NCI-H1930 (cell line): ENCODE measurements at places on chromosomes 5 and 9.

GRCh38 chr9:114487607-114488300 is 17.5 kb downstream of the WHRN start:
- peak; percentile 41 for DNase-seq

GRCh38 chr9:17776735-17777134 is 197.9 kb downstream of the SH3GL2 start:
- DNase-seq: no peak

GRCh38 chr5:172144931-172145869 is 42.8 kb downstream of the STK10 start:
- no peak for DNase-seq

- no peak for DNase-seq
These were observed 21.9 kb downstream of the IER5L start for GRCh38 chr9:129156163-129156562.

GRCh38 chr5:54944364-54944763 is 41.0 kb downstream of the ESM1 start:
- DNase-seq: no peak

DNA sequence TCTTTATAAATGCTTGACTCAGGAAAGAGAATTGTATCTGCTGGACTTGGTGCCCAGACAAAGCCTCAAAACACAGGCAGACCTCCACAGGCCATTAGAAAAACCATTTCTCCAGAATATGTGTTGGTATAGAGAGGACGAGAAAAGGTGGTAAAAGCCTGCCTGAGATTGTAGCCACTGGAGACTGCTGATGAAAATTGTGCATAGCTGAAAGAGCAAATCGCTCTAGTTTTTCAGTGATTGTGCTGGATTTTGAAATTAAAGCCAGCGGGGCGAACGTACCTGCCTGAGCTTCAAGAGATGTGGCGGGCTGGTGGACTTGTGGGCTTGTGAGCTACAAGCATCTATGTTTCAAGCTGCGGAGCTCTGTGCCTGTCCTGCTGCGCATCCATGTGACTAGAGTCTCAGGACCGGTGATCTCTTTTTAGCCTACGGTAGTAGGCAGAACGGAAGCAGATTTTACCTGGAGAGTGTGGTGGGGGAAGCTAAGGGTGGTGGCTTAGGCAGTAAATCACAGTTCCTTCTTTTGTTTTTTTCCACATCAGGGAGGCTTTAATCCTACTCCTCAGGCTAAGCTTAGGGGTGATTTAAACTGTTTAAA is 193.6 kb downstream of the SREK1 start:
- no peak for DNase-seq

DNA sequence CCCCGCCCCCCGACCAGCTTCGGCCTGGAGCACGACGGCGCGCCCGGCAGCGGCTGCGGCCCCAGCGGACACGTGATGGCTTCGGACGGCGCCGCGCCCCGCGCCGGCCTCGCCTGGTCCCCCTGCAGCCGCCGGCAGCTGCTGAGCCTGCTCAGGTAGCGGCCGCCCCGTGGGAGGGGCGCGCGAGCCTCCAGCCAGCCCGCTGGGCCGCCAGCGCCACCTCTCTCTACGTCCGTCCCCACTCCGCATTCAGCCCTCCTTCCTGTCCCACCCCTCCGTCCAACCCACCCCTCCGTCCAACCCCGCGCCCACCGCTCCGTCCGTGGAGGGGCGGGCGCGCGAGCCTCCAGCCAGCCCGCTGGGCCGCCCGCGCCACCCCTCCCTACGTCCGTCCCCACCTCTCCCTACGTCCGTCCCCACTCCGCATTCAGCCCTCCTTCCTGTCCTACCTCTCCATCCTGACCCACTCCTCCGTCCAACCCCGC is 6.5 kb downstream of the ADAMTS13 start:
- DNase-seq: peak; percentile 55

- DNase-seq: no peak
These were observed 9.7 kb downstream of the MPDZ start for GRCh38 chr9:13269589-13270452.

GRCh38 chr5:51968756-51969155 is 585.5 kb downstream of the ISL1 start:
- DNase-seq: no peak

GRCh38 chr9:121836366-121836885 is 185.0 kb downstream of the DAB2IP start:
- no peak for DNase-seq

- peak; percentile 76 for DNase-seq
These were observed at the start of gene PTPRD for GRCh38 chr9:10612641-10613398. Gene PTPRD, minus strand, starts transcription at chr9:10613002.

DNA sequence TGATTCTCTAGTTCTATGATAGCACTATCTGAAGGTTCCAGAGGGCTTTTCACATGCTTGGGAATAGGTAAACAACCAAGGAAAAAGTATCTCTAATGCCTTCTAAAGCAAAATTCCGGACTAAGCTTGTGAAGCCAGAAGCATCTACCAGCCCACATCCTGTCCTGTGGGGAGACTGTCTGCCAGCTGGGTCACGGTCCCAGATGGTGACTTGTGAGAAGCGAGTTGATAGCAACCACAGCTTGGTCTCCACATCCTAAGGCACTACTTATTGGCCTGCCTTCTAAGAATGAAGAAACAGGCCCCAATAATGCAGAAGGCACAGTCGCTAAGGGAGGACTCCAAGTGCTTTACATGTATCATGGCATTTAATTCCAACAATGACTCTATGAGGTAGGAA is 184.1 kb upstream of the ADRA1B start:
- DNase-seq: no peak

DNA sequence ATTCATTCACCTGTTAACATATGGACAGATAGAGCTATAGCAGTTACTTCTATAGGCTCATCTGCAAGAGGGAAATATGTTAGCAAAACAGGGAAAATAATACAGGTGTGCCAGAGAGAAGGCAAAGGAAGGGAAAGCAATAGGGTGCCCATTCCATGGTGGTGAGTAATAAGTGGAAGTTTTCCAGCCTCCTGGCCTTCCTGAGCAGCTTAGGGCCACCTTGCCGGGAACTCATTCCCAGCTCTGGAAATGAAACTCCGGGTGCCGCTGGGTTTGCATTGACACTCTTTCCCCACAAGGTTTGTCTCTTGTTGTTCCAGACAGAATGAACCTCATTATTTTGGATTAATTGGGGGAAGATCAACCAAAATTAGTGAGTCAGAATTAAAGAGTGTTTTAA is 58.4 kb downstream of the SLC1A3 start:
- no peak for DNase-seq

DNA sequence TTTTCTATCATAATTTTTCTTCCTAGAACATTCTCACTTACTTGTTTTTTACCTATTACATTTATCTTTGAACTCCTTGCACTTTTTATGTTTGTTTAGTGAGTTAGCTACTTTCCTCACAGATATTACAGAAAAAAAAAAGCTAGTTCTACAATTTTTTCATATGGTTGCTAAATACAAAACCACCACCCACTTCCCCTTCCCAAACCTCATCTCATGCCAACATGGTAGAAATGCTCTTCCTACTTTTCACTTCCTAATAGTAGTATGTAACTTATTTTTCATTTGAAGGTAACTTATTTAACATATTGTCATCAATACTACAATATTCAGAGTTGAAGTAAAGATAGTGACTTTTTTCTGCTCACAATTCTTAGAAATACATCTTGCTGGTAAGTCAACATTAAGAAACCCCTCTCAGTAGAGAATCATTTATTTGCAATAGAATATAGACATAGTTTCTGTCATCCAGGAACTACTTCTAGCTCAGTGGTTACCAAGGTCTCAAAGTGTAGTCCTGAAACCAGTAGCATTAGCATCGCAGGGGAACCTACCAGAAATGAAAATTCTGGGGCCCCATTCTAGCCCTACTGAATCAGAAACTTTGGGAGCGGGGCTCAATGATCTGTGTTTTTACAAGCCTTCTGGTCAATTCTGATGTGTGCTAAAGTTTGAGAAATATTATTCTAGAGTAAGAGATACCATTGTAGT is 1124.6 kb downstream of the DTWD2 start:
- DNase-seq: no peak

DNA sequence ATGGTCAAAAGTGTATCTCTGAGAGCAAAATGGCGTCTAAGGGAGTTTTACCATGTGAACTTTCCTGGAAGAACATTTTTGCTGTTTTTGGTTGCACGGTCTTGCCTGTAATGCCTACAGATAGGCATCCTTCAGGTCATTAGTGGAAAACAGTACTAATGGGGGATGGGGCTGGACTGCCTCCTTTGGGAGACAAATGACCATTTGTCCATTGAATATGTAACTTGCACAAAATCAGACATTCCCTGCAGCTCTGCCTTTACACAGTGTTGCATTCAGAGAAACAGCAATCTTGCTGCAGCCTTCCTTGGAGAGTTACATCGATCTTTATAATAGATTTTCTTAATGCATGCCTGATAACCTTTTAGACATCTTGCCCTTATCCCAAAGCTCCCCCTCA is 138.5 kb upstream of the EGFLAM start:
- DNase-seq: no peak

DNA sequence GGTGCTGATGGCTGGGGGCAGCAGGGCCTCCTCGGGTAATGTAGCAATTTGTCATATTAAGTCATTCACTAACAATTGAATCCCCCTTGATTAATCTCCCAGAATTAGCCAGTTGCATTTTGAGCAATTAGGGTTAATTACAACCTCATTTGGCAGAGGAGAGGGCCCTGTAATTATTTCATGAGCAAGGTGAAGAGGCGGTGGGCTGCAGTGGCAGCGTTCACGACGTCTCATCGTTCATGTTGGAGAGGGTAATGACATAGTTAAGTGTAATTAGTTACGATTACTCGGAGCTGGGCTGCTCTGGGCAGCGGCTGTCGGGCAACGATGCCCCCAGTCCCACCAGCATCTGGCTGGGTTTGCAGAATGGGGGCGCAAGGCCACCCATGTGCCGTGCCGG is 46.0 kb downstream of the NEK6 start:
- no peak for DNase-seq

- no peak for DNase-seq
These were observed 527.7 kb upstream of the SGCD start for GRCh38 chr5:155799308-155799707.

- peak; percentile 51 for DNase-seq
These were observed at the start of gene FRMD3 for GRCh38 chr9:83538172-83538889. Gene FRMD3, minus strand, starts transcription at chr9:83538401. Its CDS starts 170 bp downstream, at chr9:83538231.

DNA sequence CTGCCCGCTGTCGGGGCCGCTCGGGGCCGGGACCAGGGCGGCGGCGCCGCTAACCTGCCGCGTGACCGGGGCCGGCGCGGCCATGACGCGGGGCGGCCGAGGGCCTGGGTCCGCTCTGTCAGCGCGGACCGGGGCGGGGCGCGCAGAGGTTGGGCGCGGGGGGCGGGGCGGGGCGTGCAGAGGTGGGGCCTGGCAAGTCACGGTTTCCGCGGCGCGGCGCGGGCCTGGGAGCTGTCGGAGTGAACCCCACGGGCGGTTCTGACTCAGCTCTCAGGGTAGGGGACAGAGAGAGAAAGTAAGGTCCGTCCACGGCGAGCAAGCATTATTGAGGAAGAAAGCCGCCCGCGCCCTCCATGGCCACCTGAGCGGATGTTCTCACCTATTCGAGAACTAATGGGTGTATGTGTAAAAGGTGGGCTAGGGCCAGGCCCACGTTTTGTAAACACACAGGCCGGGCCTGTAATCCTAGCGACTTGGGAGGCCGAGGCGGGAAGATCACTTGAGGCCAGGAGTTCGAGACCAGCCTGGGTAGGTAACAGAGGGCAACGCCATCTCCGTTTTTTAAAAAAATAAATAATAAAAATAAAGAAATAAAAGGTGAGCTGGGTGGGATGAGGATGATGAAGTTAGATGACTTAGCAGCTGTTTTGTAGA is at the start of gene PRXL2C:
TSS of gene PRXL2C (minus strand) at position 120 of the 654 bp plus-strand sequence. CDS start at position 84, 36 bp downstream.
- peak; percentile 43 for DNase-seq

GRCh38 chr5:127827451-127827850 is 124.3 kb downstream of the CCDC192 start:
- DNase-seq: no peak

- no peak for DNase-seq
These were observed 211.2 kb downstream of the GADD45G start for GRCh38 chr9:89815903-89816573.

DNA sequence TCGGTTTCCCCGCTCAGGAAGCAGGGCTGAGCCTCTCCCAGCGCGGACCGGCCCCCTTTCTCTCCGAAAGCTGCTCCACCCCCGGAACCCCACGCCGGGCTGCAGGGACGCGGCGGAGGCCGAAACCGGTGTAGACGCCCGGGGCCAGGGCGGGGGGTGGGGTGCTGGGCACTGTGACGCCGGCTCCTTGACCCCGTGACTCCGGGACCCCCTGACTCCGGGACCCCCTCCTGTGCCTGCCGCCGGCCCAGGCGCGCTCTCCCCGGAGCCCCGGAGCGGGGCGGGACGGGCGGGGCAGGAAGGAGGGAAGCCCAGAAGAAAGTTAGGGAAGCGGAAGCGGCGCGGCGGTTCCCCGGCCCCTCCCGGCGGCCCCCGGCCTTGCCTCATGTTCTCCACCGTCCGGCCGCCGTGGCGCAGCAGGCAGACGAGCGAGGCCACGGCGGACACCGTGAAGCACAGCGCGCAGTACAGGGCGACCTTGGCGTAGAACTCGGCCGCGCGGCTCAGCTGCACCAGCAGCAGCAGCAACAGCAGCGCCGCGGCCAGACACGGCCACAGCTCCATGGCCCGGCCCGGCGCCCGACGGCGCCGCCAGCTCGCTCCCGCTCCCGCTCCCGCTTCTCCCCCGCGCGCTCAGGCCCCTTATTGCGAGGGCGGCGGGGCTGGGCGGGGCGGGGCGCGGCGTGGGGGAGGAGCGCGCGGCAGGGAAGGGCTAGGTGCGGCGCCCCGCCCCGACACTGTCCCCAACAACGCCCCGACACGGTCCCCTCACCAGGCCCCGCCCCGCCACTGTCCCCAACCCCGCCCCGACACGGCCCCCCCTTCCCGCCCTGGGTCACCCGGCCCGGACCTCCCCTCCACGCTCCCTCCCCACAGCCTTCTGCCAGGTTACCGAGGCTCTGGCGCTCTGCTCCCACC is at the start of gene AGPAT2:
TSS of gene AGPAT2 (minus strand) at position 664 of the 918 bp plus-strand sequence. CDS start at position 564, 100 bp downstream.
- no peak for DNase-seq

DNA sequence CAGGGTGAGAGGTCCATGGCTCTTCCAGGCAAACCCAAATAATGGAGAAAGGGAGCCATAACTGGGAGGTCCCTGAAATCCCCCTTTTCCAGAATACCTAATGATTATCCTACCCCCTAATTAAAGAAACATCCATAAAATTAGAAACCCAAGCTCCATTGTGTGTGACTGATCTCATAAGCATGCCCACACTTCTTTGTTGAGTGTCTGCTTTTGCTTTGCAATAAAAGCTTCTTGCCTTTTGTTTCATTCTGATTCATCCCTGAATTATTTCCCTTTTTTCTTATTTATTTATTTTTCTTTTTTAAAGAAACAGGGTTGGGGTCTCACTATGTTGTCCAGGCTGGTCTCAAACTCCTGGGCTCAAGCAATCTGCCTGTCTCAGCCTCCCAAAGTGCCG is 33.1 kb downstream of the BTF3 start:
- no peak for DNase-seq

- DNase-seq: peak; percentile 83
These were observed at the start of gene ANP32B for GRCh38 chr9:97982683-97983588. Gene ANP32B, plus strand, starts transcription at chr9:97983341. Its CDS starts 215 bp downstream, at chr9:97983556.

- DNase-seq: no peak
These were observed 10.1 kb upstream of the THG1L start for GRCh38 chr5:157721159-157721558.

DNA sequence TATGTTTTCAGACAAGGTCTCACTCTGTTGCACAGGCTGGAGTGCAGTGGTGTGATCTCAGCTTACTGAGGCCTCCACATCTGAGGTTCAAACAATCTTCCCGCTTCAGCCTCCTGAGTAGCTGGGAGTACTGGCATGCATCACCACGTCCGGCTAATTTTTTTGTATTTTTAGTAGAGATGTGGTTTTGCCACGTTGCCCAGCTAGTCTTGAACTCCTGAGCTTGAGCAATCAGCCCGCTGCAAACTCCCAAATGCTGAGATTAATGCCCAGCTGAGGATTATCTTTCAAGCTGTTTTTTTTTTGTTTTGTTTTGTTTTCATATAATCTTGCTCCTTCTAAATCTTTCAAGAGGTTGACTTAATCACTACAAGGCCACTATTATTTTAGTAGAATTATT is 47.3 kb upstream of the SLC28A3 start:
- no peak for DNase-seq
